ENCODE measurements at places on chromosomes 3 and 15. TPM values are rescaled to one million over a fixed set of nuclear protein-coding genes. Genes with fewer than 3 reads are reported as not detected.

- DNase-seq, result no peak
- no peak overlapping the region for H3K27ac ChIP-seq
- H3K27me3 ChIP-seq, result no peaks in the 10 kb centered on the region
- H3K36me3 ChIP-seq, result no peaks in the 10 kb centered on the region
- H3K4me3 ChIP-seq, result no peak overlapping the region
- no peaks in the 10 kb centered on the region for H3K4me1 ChIP-seq
Measured at GRCh38 chr3:135213822-135214221, 418.8 kb downstream of the EPHB1 start.

The RLBP1 gene
- total RNA-seq, result not detected

DNA sequence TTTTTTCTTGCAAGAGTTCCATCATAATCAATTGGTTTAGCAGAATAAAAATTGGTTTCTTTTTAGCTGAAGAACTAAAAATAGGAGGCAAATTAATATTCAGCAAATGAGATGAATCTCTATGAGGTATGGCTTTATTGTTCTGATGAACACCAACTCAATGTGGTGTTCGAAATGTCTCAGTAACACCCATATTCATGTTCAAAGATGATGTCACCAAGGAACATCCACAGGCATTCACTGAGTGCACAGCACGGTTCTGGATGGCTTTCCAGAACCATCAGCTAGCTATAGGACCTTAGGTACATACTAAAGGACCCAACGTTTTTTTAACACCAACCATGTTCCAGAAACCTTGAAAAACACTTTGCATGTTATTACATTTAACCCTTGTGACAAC, 42.7 kb downstream of the CCNL1 start:
- no peaks in the 10 kb centered on the region for H3K36me3 ChIP-seq
- H3K27ac ChIP-seq, result no peak overlapping the region
- H3K4me1 ChIP-seq, result peaks cover 33% of the 10 kb centered on the region
- no peak for DNase-seq

- H3K27me3 ChIP-seq, result no peaks in the 10 kb centered on the region
- H3K4me1 ChIP-seq, result no peaks in the 10 kb centered on the region
- H3K27ac ChIP-seq, result no peak overlapping the region
- H3K4me3 ChIP-seq, result no peak overlapping the region
- no peak for DNase-seq
Measured at GRCh38 chr3:152891678-152892077, 56.7 kb downstream of the P2RY1 start.

The FOXB1 gene
- total RNA-seq, result not detected

DNA sequence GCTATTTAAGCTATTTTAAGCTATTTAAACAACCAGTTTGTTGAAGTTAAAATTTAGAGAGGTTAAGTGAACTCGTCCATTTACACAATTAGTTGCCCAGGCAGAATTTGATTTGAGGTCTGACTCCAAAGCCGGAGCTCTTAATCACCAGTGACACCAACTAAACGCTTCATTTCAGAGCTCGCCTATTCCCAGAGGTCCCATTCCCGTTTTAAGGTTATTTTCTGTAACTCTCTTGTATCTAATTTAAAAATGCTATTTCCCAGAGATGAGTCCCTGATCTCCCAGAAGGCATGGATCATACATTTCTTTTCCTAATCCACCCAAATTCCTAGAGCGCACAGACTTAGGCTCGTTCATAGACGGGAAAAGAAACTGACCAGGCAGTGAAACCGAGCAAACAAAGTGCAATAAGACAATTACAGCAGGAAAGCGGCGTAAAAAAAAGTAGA, 904 bp upstream of the MCTP2 start:
- peaks cover 11% of the 10 kb centered on the region for H3K4me1 ChIP-seq
- no peaks in the 10 kb centered on the region for H3K36me3 ChIP-seq
- no peaks in the 10 kb centered on the region for H3K27me3 ChIP-seq

- H3K4me1 ChIP-seq, result no peaks in the 10 kb centered on the region
- DNase-seq, result no peak
- H3K27ac ChIP-seq, result no peak overlapping the region
Measured at GRCh38 chr3:117107946-117108345, 398.4 kb downstream of the TUSC7 start.
